Right atrium auricular region (tissue), 2 donors: ENCODE measurements at places on chromosomes 1 and 21.

GRCh38 chr1:186482661-186483255 is 21.8 kb upstream of the PDC start:
- peak; percentile 63 for DNase-seq

GRCh38 chr1:246691622-246692495 is 32.4 kb upstream of the SCCPDH start:
- no peak for DNase-seq

GRCh38 chr1:168792142-168792541 is 63.1 kb upstream of the DPT start:
- DNase-seq: no peak

DNA sequence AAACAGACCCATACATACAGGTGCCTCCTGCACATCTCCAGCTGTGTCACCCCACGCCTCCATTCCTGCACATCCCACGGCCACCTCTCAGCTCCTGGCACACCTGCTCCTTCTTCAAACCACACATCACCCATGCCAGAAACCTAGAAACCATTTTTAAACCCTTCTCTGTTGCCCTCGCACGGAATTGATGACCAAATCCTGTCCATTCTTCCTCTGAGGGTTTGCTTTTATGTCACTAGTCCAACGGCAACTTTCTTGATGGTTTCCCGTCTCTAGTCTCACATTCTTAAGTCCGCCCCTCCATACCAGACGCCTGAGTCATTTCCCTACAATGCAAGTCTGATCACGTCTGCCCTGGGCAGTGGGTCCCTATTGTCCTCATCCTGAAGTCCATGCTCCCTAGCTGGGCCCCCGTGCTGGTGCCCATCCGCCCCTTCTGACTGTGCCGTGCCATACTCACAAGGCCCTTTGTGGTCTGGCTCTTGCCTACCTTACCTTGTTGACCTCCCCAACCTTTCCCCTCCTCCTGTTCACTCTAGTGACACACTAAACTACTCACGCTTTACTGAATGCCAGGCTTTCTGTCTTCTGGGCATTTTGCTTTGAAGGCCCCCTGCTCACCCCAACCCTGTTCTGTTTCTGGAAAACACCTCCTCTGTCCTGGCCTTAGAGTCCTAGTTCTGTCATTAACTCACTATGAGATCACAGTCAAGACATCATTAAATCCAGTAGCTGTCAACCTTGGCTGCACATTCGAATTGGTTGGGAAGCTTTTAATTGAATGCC is 17.6 kb downstream of the SLC2A1 start:
- DNase-seq: peak; percentile 73

GRCh38 chr21:22355949-22356348 is 1357.7 kb downstream of the NCAM2 start:
- no peak for DNase-seq

- no peak for DNase-seq
Measured at GRCh38 chr1:174957829-174958228, 41.9 kb upstream of the CACYBP start.

- peak; percentile 52 for DNase-seq
Measured at GRCh38 chr21:42837421-42838211, 41.7 kb downstream of the WDR4 start.

GRCh38 chr1:168637350-168637991 is 61.1 kb downstream of the XCL1 start:
- DNase-seq: no peak

DNA sequence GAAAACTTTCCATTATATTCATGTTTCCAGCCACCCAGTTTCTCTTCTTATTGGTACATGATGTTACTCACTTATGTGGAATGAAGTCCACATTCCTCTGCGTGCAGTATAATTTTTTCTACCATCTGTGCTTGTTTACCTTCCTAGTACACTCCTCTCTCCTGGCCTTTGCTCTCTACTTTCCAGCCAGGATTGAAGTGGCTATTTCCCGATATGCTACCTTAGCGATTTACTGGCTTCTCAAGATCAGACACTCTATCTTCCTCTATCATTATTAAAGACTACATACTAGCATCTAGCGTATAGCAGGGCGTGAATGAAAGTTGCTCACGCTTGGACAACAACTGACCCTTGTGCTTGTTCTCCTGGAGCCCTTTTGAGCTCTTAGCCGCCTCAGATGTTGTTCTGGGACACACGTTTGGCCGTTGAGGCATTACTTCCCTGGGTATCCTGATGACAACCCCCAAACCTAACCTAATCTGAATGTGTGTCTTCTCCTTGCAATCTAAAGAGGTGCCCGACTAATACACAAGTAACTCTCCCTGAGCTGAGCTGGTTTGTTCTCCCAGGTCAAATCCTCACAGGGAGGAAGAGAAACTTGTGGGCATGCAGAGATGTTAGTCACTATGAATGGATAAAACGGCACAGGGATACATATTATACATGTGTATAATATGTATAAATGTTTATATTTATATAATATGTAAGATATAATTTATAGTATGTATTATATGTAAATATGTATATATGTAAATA is 13.4 kb upstream of the MTARC2 start:
- no peak for DNase-seq

DNA sequence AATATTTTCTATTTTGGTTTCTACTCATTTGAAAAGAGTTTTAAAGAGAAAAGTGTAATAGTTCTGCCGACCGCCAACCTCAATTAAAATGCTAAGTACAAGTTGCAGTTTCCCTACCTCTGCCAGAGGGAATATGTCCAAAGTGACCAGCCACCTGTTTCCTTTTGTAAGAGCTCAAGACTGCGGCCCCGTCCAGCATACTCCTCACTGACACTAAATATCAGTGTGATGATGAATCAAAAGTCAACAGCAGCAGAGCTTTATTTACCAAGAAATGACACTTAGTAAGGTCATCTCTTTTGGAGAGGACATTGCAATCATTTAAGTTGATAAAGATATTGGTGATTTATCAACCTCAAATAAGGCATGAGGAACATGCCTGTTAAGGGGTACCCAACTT is 57.4 kb upstream of the NRIP1 start:
- no peak for DNase-seq

GRCh38 chr21:41018431-41018830 is 149.5 kb upstream of the BACE2 start:
- DNase-seq: no peak

DNA sequence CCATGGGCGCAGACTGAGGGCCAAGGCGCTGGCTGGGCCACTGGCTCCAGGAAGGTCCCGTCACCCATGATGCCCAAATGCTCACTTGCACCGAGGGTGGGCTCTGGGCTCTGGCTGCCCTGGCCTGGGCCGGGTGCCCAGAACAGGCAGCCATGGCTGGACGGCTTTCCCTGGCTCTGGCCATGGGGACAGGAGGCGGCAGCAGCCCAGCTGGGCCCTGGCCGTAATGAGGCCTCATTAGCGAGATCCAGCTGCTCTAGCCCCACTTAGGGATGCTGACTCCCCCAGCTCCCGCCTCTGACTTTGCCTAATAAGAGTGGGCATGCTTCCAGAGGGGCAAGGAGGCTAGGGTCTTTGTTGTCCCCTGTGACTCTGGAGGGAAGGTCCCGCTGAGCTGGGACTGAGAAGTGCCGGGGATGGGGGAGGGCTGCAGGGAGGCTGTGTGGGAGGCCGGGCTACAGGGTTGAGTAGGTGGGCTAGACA is 11.8 kb downstream of the SLC6A9 start:
- no peak for DNase-seq

GRCh38 chr1:18256282-18257235 is 149.0 kb downstream of the IGSF21 start:
- no peak for DNase-seq

DNA sequence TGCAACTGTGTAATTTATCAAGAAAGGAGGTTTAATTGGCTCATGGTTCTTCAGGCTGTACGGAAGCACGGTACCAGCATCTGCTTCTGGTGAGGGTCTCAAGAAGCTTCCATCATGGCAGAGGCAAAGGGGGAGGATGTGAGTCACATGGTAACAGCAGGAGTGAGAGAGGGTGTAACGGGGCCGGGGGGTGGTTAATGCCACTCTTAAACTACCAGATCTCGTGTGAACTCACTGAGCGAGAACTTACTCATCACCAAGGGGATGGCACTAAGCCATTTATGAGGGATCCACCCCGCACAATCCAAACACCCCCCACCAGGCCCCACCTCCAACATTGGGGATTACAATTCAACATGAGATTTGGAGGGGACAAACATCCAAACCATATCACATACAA is 21.0 kb upstream of the IFFO2 start:
- DNase-seq: no peak
